ENCODE measurements at places on chromosomes 4 and X.

DNA sequence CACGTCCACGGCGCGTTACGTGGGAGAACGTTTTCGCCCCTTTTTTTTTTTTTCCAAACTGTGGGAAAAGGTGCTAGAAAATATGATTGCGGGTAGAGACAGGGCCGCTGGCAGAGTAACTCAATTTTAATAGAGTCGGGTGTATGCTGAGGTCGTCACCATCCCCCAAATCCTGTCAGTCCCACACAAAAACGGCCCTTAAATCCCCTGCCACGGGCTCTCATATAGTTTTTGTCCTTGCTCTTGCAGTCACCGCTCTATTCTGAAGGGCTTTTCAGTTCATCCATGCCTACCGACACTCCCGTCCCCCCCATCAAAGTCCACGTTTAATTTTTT lies 796 bp upstream of the MED14 start:
- no peak for DNase-seq

DNA sequence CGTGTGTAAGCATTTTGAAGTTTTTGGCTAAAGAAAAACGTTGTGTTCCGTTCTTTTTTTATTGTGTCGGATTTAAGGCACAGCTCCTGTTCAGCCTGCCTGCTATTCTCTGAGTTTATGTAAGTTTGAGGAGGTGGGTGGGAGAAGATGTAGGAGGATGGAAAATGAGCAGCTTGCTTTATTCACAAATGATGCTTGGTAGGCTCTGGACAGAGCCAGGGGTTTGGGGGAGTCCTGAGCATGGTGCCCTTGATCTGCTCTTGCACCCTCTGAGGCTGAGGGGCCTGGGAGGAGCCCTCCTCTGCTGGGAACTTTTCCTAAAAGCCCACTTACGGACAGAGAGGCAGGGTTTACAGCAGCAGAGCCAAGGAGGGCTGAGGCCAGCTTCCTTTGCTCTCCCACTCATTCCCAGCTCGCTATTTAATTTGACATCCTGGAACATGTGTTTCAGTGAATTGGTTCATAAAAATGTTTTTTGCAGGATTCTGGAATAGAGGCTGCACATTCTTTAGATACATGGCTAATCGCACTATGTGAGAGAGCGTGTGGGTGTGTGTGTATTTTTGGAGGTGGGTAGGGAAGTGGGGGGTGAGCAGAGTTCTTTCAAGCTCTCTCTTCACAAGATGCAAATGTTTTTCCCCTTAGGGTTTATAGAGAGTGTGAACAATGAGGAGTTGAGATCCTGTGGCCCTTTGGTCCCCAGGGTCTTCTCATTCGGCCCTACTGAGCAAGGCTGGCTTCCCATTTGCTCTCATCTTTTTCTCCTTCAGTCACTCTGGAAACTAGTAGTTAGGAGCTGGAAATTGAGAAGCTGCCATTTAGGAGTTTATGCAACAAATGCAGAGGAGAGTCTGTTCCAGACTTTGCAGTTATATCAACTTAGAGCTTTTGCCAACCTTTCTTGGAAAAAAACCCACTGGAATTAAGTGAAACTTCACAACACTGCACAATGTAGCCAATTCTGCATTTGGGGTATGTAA lies 32.1 kb downstream of the TMEM131L start:
- DNase-seq, result no peak

GRCh38 chrX:116198810-116199209 lies 28.3 kb downstream of the AGTR2 start:
- no peak for DNase-seq

DNA sequence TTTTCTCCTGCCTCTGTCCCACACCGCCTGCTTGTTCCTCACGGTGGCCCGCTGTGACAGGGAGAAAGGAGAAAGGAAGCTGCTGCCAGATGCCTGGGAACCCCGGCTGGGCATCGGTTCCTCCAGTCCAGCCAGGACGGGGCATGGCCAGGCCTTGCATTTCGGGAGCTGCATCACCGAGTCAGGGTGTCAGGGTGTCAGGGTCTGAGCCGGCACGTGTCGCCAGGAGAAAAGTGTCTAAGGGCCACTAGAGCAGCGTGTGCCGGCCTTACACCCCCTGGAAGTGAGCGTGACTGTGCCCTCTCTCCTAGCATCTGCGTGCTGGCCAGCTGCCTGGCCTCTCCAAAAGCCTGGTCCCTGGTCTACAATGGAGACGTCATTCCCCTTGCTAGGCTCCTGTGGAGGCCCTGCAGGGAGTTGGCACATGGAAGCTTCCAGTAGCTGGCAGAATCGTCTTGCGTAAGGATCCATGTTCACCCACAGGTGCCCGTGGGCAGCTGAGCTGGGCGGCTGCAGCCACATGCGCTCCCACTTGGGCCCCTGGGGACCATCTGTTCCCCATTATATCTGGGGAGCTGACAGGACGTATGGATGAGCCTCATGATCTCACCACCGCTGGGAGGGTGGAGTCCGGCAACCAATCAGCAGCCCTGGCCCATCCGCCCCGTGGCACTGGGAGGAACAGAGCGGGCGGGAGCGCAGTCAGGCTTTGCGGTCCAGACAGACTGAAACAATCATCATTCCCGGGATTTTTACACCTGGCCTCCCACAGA lies 39.9 kb upstream of the HMX1 start:
- no peak for DNase-seq

- no peak for DNase-seq
Observed at GRCh38 chr4:26687728-26688127, 103.8 kb downstream of the TBC1D19 start.
